Right atrium auricular region (tissue), 2 donors: ENCODE measurements at places on chromosomes 2 and 18. TPM values are rescaled to one million over a fixed set of nuclear protein-coding genes. Genes with fewer than 3 reads are reported as not detected.

DNA sequence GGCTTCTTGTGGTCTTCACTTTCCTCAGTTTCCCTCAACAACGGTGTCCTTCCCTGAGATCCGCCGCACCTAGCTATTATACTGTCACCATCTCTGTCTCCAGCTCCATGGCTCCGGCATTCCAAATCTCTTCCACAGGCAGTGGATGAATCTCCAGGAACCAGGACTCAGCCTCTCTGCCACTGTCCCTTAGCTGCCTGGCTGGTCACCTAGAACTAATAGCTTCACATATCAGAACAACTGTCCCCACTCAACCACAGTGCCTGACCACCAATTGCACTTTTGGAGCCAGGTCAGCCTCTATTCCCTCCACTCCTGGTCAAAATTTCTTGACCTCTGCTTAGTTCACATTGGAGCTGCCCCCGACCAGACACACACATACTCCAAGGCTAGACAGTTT lies 38.1 kb upstream of the AFF3 start:
- DNase-seq, result no peak

GRCh38 chr2:123890148-123890547 lies 134.9 kb upstream of the CNTNAP5 start:
- DNase-seq, result no peak

DNA sequence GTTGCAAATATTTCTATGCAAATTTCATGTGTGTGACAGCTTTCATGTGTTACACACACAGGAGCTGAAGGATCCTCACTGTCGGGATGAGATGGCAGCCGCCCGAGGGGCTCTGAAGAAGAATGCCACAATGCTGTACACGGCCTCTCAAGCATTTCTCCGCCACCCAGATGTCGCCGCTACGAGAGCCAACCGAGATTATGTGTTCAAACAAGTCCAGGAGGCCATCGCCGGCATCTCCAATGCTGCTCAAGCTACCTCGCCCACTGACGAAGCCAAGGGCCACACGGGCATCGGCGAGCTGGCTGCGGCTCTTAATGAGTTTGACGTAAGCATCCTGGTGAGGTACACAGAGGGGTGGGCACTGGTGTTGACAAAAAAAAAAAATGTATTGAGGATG lies 361.2 kb downstream of the CTNNA2 start:
- DNase-seq, result no peak

Gene IL1R1
- total RNA-seq, result 28.7 TPM

- no peak for DNase-seq
These were observed 106.4 kb downstream of the POLR1A start for GRCh38 chr2:85999061-85999831.

- DNase-seq, result no peak
These were observed 97.2 kb downstream of the PIK3C3 start for GRCh38 chr18:42052122-42052708.

DNA sequence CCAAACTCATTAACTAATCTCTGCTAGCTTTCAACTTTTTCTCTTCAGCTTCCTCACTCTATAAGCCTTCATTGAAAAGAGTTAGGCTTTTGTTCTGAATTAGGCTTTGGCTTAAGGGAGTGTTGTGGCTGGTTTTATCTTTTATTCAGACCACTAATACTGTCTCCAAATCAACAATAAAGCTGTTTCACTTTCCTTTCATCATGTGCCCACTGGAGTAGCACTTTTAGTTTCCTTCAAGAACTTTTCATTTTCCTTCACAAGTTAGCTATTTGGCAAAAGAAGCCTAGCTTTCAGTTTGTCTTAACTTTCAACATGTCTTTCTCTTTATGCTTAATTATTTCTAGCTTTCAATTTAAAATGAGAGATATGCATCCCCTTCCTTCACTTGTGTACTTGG lies 271.7 kb upstream of the FSIP2 start:
- DNase-seq, result no peak

Gene IL36B
- total RNA-seq, result not detected
